T-helper 17 cell (primary cell): ENCODE measurements at places on chromosomes 4 and X.

GRCh38 chr4:18961266-18961665 lies 939.7 kb upstream of the LCORL start:
- DNase-seq, result no peak

- no peak for DNase-seq
Observed at GRCh38 chr4:100060765-100061416, 110.8 kb upstream of the H2AZ1 start.

GRCh38 chr4:41349021-41349420 lies 92.3 kb downstream of the UCHL1 start:
- DNase-seq, result no peak

- no peak for DNase-seq
Observed at GRCh38 chrX:53456254-53456653, 22.1 kb upstream of the HSD17B10 start.

DNA sequence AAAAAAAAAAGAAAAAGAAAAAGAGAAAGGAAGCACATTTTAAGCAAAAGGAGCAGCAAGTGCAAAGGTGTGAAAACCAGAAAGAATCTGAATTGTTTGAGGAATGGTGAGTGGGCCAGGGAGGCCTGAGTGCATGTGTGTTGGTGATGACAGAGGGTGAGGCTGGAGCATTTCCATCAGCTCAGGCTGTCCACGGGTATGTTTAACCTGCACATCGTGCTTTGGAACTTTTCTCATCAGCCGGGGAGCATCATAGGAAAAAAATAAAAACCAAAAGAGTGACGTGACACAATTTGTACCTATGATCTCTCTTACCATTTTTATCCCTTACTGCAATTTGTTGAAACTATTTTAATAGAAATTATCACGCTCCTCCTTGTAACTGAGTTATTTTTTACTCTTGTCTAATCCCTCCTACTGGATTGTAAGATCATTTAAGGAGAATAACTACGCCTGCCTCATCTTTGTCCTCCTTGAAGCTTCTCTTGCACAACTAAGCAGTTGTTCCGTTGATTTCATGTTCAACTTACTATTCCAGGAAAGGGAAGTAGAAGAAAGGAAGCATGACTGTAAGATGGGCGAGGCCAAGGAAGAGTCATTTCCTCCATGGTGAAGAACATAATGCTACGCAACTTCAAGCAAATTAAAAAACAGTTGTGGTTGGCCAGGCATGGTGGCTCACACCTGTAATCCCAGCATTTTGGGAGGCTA lies 7.0 kb downstream of the PALLD start:
- DNase-seq, result no peak
